ENCODE measurements at places on chromosomes 16 and 17.

DNA sequence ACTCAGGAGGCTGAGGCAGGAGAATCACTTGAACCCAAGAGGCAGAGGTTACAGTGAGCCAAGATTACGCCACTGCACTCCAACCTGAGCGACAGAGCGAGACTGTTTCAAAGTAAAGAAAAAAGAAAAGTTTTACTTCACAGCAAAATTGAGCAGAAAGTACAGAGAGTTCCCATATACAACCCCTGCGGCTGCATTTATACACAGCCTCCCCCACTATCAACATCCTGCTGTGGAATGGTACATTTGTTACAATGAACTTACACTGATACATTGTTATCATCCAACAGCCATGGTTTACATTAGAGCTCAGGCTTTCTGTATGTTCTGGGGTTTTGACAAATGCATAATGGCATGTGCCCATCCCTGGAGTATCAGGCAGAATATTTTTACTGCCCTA is 2.6 kb upstream of the MTHFSD start:
- H3K4me1 ChIP-seq: peaks cover 27% of the 10 kb centered on the region
- DNase-seq: no peak
- no peaks in the 10 kb centered on the region for H3K27me3 ChIP-seq

DNA sequence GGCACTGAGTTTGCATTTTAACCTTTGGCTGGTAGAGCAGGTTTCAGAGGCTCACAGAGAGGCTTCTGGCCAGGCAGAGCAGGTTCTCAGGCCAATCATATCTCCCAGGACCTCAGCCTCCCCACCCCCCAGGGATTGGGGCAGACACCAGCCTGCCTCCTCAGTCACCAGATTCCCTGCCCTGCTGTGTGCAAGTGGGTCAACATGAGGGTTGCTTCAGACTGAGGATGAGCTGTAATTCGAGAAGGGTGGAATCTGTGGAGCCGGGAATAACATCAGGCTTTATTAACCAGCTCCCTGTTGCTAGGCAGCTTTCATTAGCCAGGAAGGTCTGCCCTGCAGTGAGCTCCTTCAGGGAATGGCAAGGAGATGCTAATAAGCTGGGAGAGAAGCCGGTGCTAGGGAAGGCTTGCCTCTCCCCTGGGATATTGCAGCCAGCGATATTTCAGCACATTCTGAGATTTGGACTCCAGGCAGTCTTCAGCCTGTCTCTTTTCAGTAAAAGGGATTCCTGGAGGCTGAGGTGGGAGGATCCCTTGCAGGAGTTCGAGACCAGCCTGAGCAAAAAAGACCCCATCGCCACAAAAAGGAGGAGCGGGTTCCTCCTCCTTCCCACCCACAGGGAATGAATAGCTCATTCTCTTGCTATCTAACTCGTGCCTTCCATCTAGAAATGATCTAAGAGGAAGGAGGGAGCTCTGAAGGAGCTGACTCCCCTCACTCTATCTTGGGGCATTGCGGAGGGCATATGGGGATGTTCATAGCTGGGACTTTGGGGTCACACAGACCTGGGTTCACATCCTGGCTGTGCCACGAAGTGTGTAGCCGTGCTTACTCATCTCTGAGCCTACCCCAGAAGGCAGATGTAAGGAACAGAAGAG is 10.7 kb downstream of the SGSM2 start:
- H3K27ac ChIP-seq: no peak overlapping the region
- peaks cover 12% of the 10 kb centered on the region for H3K36me3 ChIP-seq
- H3K4me3 ChIP-seq: no peak overlapping the region
- H3K4me1 ChIP-seq: peaks cover under 1% of the 10 kb centered on the region
- H3K27me3 ChIP-seq: no peaks in the 10 kb centered on the region

GRCh38 chr17:8912084-8912981 is 44.9 kb upstream of the PIK3R6 start:
- no peak for DNase-seq
- no peak overlapping the region for H3K27ac ChIP-seq
- H3K36me3 ChIP-seq: no peaks in the 10 kb centered on the region

GRCh38 chr17:57350266-57350665 is 93.9 kb downstream of the MSI2 start:
- H3K36me3 ChIP-seq: peaks cover 4% of the 10 kb centered on the region
- peaks cover 10% of the 10 kb centered on the region for H3K4me1 ChIP-seq
- DNase-seq: peak; percentile 72
- H3K27ac ChIP-seq: no peak overlapping the region
- no peak overlapping the region for H3K4me3 ChIP-seq

DNA sequence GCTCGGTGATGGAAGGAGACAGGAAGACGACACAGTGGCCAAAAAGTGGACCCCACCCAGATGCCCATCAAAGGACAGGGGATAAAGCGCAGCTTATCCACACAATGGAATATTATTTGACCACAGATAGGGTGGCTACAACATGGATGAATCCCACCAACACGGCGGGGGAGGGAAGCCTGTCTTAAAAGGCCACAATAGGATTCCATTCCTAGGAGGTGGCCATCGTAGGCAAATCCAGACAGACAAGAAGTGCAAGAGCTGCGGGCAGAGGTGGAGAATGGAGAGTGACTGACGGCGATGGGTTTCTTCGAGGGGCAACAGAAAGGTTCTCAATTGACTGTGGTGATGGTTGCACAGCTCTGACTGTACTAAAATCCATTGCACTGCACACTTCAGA is 16.0 kb downstream of the SLC38A8 start:
- no peaks in the 10 kb centered on the region for H3K4me1 ChIP-seq
- H3K27me3 ChIP-seq: peaks cover 22% of the 10 kb centered on the region
- no peaks in the 10 kb centered on the region for H3K36me3 ChIP-seq
- DNase-seq: no peak
- no peak overlapping the region for H3K27ac ChIP-seq

DNA sequence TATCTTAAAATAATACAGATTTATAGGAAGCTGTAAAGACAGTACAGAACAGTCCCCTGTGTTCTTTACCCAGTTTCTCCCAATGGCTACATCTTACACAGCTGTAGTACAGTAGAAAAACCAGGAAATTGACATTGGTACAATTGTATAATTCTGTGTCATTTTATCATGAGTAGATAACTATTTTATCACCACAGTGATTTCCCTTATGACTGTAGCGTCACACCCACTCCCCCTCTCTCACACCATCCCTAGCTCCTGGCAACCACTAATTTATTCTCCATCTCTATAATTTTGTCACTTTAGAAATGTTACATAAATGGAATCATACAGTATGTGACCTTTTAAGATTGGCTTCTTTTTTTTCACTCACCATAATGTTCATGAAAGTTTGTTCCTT is 30.9 kb downstream of the CLTC start:
- no peak overlapping the region for H3K27ac ChIP-seq
- no peaks in the 10 kb centered on the region for H3K27me3 ChIP-seq
- peaks cover 87% of the 10 kb centered on the region for H3K36me3 ChIP-seq
- H3K4me1 ChIP-seq: no peaks in the 10 kb centered on the region
- DNase-seq: no peak

DNA sequence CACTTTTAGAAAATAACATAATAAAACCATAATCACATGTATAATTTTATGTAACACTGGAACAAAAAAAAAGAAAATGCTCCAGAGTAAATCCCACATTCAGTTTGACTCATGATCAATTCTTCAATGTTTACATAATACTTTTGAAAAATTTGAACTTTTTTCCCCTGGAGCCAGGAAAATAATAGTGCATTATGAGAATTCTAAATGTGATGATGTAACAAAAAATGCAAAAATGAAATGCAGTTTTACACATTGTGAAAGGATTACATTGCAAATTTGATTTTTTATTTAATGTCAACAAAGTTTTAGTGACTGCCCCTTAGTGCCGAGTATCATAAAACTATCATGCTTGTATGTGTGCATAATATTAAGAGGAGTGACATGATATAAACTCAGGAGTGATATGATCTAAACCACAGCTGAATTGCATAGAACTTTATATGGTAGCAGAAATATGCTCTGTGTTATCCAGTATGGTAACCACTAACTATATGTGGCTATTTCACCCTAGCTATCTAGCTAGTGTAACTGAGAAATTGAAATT is 238.2 kb downstream of the CDH8 start:
- DNase-seq: no peak
- H3K4me3 ChIP-seq: no peak overlapping the region
- H3K27ac ChIP-seq: no peak overlapping the region
- no peaks in the 10 kb centered on the region for H3K4me1 ChIP-seq
- no peaks in the 10 kb centered on the region for H3K36me3 ChIP-seq
- no peaks in the 10 kb centered on the region for H3K27me3 ChIP-seq

- H3K4me3 ChIP-seq: no peak overlapping the region
- no peaks in the 10 kb centered on the region for H3K27me3 ChIP-seq
- peak; percentile 34 for DNase-seq
- no peaks in the 10 kb centered on the region for H3K36me3 ChIP-seq
- H3K4me1 ChIP-seq: peaks cover 15% of the 10 kb centered on the region
Observed at GRCh38 chr17:69501591-69502468, 87.3 kb downstream of the MAP2K6 start.

DNA sequence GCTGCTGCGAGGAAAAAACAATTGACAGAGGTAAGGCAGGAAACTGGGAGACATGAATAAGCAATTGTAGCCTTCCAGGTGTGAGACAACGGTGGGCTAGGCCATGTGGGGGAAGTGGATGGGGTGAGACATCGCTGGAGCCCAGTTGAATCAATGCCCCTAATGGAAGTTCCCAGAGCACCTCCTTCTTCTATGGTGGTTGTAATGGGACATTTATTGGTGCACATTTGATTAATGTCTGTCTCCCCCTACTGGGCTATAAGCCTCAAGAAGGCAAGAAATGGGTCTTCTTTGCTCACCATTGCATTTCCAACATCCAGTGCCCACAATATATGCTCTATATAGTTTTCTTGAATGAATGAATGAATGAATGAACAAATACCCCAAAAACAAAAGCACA is 22.7 kb upstream of the CD300E start:
- H3K27me3 ChIP-seq: peaks cover 37% of the 10 kb centered on the region
- no peak overlapping the region for H3K27ac ChIP-seq
- H3K4me1 ChIP-seq: no peaks in the 10 kb centered on the region
- no peak overlapping the region for H3K4me3 ChIP-seq
- DNase-seq: no peak
- H3K36me3 ChIP-seq: no peaks in the 10 kb centered on the region

DNA sequence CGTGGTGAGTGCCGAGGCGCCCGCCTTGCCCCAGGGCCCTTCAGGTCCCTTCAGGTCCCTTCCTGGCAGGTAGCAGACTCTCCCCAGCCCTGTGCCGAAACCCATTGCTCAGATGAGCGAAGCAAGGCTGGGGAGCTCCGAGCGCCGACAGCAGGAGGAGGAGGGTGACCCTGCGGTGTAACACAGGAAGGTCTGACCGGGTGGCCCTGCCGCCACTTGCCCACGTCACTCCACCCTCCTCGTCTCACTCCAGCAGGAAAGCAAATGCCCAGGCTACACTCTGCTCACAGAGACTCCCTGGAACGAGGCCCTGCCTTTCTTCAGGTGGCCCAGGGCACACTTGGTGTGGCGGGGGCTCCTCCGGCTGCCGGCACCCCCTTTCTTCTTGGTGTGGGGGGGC is 57.2 kb downstream of the ACTG1 start:
- H3K36me3 ChIP-seq: peaks cover 4% of the 10 kb centered on the region
- DNase-seq: no peak
- no peaks in the 10 kb centered on the region for H3K27me3 ChIP-seq
- H3K4me1 ChIP-seq: no peaks in the 10 kb centered on the region
- no peak overlapping the region for H3K27ac ChIP-seq

DNA sequence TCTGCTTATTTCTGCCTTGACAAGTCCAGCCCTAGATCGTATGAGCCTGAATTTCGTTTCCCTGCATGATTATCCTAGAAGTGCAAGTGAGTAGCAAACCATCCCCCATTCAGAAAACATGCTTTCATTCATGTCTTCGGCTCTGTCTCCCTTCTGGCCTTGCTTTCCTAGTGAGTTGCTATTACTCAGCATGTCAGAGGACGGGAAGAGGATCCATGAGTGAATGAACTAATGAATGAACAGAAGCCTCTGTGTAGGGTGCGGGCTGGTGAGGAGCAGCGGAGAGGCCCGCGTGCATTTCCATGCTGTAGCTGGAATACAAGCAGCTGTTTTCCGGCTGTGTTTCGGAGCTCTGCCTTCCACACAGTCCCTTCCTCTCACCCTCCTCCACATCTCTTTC is 155.7 kb upstream of the NOL11 start:
- no peaks in the 10 kb centered on the region for H3K36me3 ChIP-seq
- DNase-seq: no peak
- H3K4me3 ChIP-seq: no peak overlapping the region
- no peak overlapping the region for H3K27ac ChIP-seq

GRCh38 chr17:50203604-50204345 is 2.3 kb upstream of the COL1A1 start:
- H3K36me3 ChIP-seq: peaks cover 6% of the 10 kb centered on the region
- H3K27ac ChIP-seq: peak overlapping the region; percentile 98
- no peaks in the 10 kb centered on the region for H3K4me1 ChIP-seq
- H3K4me3 ChIP-seq: no peak overlapping the region
- DNase-seq: peak; percentile 20

DNA sequence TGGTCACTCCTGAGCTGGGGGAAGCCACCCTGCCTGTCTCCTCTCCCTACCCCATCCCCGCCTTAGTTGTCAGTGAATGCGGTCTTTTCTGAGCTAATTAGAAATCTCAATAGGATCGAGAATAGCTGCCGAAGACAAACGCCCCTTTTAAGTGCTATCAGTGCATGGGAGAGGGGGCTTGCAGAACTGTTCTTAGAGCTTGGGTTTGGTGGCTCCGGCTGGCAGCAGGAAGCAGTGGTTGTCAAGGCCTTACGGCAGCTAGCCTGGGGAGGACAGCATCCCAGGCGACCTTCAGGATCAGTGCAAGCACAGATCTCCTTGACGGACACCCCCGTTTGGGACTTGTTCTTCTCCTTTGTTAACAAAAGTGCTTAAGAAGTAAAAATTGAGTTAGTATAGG is 195.1 kb downstream of the CCDC182 start:
- no peaks in the 10 kb centered on the region for H3K36me3 ChIP-seq
- H3K27ac ChIP-seq: no peak overlapping the region
- no peaks in the 10 kb centered on the region for H3K4me1 ChIP-seq
- no peaks in the 10 kb centered on the region for H3K27me3 ChIP-seq
- no peak overlapping the region for H3K4me3 ChIP-seq

DNA sequence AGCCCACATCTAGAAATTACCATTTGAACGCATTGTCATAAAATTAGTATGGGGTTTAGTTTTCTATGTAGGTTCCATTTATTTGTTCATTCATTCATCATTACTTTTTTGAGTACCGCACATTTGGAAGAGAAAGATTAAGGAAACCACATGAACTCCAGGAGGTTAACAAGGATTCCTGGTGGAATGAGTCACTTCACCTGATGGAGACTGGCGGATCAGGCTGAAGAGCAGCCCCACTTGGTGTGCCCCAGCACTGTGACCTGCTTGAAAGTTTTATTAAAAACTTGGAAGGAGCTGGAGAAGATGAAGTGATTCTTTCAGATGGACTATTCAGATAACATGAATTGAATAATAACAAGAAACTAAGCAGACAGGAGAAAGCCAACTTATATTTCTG is 293.6 kb upstream of the CDH11 start:
- H3K4me1 ChIP-seq: no peaks in the 10 kb centered on the region
- no peak overlapping the region for H3K4me3 ChIP-seq
- no peaks in the 10 kb centered on the region for H3K36me3 ChIP-seq
- H3K27ac ChIP-seq: no peak overlapping the region
- H3K27me3 ChIP-seq: no peaks in the 10 kb centered on the region

Measured in tibial artery (tissue), 4 donors.